ENCODE measurements at places on chromosomes 16 and 17.

DNA sequence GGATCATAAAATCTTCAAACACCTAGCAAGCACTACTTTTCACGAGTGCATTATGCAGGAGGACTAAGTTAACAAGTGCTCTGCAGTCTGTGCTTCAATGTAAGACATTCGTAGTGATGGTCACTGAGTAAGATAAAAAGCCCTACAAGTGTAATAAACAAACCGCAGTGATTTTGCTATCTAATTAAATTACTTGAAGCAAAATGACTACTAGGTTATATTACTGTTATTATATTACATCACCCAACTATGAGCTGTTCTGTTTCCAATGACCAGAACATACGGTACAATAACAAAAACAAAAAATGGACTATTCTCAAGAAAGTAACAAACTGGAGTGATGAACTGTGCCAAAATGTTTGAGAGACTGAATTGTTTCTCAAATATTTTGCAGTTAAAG lies 11.2 kb downstream of the KLHL10 start:
- no peak for DNase-seq

DNA sequence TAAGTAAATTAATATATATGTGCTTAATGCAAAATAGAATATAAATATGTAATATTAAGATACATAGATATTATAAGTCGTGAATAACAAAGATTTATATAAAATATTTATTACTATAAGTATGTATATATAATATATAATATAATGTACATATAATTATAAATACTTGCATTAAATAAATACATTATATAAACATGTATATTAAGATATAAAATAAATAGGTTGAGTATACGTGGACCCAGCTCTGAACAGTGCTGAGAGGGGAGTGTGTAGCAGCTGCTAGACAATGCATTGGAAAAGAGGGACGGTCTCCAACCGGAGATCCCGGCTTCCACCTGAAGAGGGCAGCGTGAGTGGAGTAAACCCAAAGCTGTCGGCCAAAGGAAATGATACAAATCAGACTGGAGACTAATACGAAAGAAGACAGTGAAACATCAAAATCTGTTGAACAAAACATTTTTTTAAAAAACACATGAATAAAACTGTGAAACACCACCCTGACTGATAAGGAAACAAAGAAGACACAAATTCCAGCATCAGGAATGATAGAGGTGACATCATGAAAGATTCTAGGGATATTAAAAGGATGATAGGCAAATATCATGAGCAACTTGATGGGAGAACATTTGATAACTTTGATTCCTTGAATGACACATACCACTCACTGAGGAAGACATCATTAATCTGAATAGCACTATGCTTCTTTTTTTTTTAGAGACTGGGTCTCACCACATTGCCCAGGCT lies 125.4 kb upstream of the CHMP6 start:
- peak; percentile 58 for DNase-seq

DNA sequence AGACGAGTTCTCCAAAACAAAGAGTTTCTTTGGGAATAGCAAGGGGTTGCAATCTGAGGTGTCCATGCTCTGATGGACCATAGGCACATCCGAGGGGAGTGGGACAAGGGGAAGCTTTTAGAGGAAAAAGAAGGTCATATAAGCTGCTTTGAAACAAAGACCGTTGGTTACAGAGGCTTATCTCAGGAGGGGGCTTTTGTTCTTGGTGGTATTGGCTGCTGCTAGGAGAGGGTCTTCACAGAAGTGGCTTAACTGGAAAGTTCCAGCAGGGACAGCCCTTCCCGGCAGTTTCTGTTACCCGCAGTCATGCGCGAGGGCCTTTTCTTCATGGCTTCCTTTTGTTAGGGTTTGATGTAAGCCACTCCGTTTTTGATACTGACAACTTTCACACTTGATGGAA lies 76.0 kb downstream of the RAP1GAP2 start:
- no peak for DNase-seq

GRCh38 chr17:29726715-29727252 lies 104.1 kb upstream of the CORO6 start:
- no peak for DNase-seq

- no peak for DNase-seq
These were observed 19.7 kb downstream of the DHRS7B start for GRCh38 chr17:21146362-21147015.

DNA sequence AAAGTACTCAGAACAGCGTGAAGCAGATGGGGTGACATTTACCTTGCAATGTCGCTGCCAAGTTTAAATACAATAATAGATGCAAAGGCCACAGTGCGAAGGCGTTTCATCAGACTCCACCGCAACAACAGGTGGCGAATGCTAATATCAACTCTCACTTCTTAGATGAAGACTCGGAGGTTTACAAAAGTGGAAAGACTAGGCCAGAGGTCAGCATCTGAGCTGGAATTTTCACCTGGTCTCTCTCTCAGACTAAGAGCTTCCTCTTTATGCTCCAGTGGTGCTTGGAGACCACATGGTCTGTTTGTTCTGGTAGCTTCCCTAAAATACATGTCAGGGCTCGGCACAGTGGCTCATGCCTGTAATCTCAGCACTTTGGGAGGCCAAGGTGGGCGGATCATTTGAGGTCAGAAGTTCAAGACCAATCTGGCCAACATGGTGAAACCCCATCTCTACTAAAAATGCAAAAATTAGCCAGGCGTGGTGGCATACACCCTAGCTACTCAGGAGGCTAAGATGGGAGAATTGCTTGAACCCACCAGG lies 169.1 kb downstream of the XYLT1 start:
- no peak for DNase-seq

Data from NCI-H774 (cell line).